Muscle of leg (tissue), 16 donors: ENCODE measurements at places on chromosomes 6 and 20. TPM values are rescaled to one million over a fixed set of nuclear protein-coding genes. Genes with fewer than 3 reads are reported as not detected.

NKX2-2 gene
- total RNA-seq = 0.04 TPM

SEC63 gene
- total RNA-seq = 22.1 TPM

GHRH gene
- not detected for total RNA-seq

GSTA3 gene
- total RNA-seq = not detected
